ENCODE measurements at places on chromosomes 7 and 10.

- H3K27ac ChIP-seq, result peak overlapping the region; percentile 94
- peak; percentile 63 for DNase-seq
- no peaks in the 10 kb centered on the region for H3K4me1 ChIP-seq
These were observed 58.4 kb downstream of the ZNF467 start for GRCh38 chr7:149714910-149715471.

GRCh38 chr10:74683067-74683466 lies 143.3 kb upstream of the KAT6B start:
- H3K4me1 ChIP-seq, result no peaks in the 10 kb centered on the region
- no peaks in the 10 kb centered on the region for H3K36me3 ChIP-seq
- no peak overlapping the region for H3K27ac ChIP-seq
- no peak for DNase-seq
- H3K27me3 ChIP-seq, result no peaks in the 10 kb centered on the region
- no peak overlapping the region for H3K4me3 ChIP-seq

- H3K36me3 ChIP-seq, result no peaks in the 10 kb centered on the region
- H3K4me1 ChIP-seq, result no peaks in the 10 kb centered on the region
- no peaks in the 10 kb centered on the region for H3K27me3 ChIP-seq
- no peak for DNase-seq
- H3K27ac ChIP-seq, result no peak overlapping the region
These were observed 21.2 kb downstream of the CEP41 start for GRCh38 chr7:130419658-130420057.

DNA sequence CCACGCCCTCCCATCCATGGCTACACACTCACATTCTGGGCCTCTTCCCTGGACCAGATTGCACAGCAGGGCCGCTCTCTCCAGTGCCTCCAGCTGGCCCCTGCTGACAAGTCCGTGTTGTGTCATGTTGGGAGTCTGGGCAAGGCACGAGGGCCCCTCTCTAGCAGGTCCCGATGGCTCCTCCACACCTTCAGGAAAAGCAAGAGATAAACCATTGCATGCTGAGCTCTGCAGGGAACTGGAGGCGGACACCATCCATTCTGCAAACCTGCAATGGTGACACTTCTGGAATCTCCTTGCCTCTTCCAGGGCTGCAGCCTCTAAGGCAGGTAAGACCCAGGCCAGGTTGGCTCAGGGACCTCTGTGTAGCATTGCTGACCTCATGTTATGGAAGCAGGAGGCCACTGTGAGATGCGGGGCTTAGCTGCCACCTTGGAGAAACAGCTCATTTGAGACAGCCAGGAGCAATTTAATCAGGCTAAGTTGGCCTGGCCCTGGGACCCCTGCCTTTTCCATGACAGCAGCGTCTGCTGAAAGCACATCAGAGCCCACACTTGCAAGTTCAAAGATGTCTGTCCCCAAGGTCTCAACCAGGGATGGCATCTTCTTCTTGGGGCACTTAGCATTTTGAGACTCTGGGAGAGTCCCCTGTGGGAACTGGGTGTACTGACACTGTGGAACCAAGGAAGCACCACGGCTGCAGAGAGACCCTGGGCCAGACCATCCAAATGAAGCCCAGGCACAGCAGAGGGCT lies 34.2 kb upstream of the LEP start:
- H3K27me3 ChIP-seq, result peaks cover 6% of the 10 kb centered on the region
- no peak overlapping the region for H3K4me3 ChIP-seq
- no peak overlapping the region for H3K27ac ChIP-seq
- no peaks in the 10 kb centered on the region for H3K4me1 ChIP-seq
- DNase-seq, result no peak

DNA sequence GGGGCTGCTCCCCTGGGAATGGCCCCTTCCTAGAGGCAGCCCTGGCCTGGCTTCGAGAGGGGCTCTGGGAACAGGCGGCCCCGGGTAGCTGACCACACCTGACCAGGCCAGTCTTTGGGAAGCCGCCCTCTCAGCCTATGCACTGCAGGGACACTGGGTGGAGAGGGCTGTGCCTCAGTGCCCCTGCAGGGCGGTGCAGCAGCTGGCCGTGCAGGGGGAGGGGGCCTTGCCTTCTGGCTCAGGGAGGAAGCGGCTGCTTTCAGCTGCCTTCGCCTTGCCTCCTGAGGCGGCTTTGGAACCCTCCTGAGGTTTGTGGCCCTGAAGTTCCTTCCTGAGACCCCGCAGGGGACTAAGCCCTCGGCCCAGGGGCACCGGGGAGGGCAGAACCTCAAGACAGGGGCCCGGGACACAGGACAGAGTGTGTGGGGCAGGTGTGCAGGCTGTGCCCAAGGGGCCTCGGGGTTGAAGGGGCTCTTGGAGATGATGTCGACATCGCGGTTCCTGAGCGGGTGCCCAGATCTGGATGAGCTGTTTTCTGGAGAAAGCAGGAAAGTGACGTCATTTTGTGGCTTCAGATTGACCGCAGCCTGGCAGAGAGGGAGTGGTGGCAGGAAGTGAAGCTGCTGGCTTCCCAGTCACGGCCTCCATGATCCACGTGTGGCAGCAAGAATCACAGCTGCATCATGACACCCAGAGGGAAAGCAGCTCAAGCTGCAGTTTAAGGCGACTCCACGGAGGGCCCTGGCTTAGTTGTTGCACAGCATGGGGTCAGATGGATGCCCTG lies 17.7 kb downstream of the ADAM8 start:
- no peak overlapping the region for H3K4me3 ChIP-seq
- H3K4me1 ChIP-seq, result peaks cover 52% of the 10 kb centered on the region
- H3K27me3 ChIP-seq, result no peaks in the 10 kb centered on the region
- no peaks in the 10 kb centered on the region for H3K36me3 ChIP-seq

DNA sequence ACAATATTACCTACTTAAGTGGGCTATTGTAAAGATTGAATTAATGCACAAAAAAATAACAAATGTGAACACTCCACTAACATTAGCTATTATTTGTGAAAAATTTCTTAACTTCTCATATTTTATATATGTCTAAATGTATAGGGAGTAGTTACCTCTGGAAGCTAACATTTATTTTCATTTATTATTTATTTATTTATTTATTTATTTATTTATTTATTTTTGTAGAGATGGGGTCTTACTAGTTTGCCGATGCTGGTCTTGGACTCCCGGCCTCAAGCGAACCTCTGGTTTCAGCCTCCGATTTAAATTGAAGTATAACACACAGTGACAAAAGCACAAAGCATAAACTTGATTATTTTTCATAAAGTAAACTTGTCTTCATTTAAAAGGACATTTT lies 5.1 kb upstream of the SPOCK2 start:
- no peak overlapping the region for H3K4me3 ChIP-seq
- H3K36me3 ChIP-seq, result peaks cover 8% of the 10 kb centered on the region
- H3K27me3 ChIP-seq, result no peaks in the 10 kb centered on the region
- no peak overlapping the region for H3K27ac ChIP-seq
- peak; percentile 9 for DNase-seq

DNA sequence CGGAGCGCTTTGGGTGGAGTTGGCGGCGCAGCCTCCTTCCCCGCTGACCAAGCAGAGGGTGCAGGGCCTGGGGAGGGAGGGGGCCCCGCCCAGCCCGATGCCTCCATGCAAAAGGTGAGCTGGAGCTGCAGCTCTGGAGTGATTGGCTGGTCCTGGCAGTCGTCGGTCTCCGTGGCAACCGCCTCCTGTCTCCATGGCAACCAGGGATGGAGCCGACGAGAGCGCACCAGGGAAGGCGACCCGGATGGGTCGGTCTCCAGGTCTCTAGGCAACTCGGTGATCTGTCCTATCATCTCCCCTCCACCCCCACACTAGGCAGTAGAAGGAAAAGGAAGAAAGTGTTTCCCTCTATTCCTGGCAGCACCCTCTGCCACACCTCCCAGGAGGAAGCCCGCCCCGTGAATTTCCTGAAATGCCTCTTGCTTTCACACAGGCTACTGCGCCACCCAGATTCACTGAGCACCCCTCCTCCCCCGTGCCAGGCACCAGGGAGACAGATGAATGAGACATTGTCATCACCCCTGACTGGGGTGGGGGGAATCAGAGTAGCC lies 647 bp upstream of the NACAD start:
- peaks cover 17% of the 10 kb centered on the region for H3K4me1 ChIP-seq
- no peaks in the 10 kb centered on the region for H3K27me3 ChIP-seq

GRCh38 chr10:124534231-124534798 lies 72.7 kb downstream of the LHPP start:
- H3K27me3 ChIP-seq, result no peaks in the 10 kb centered on the region
- peaks cover 9% of the 10 kb centered on the region for H3K4me1 ChIP-seq
- H3K27ac ChIP-seq, result no peak overlapping the region
- peak; percentile 68 for DNase-seq
- H3K36me3 ChIP-seq, result no peaks in the 10 kb centered on the region

DNA sequence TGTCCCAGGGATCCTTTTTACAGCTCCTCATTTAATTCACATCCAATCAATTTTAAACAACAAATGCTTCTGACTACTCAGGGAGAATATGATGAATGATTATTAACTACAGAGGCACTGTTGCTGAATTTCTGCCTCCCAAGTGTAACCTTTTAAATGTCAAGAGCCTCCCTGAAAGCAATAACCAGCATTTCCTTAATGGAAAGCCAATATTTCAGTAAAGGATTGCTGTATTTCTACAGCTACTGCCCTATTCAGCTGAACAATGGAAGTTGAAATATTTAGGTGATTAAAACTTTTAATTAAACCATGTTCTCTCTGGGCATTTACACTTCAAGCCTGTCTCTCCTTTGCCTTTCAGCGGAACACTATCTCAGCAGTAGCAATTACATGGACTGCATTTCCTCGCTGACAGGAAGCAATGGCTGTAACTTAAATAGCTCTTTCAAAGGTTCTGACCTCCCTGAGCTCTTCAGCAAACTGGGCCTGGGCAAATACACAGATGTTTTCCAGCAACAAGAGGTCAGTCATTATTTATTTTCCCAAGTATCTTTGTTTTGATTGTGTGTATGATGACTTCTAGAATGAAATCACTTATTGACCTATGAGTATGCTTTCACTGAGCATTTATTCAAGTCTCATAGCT lies 304.7 kb downstream of the BICC1 start:
- no peaks in the 10 kb centered on the region for H3K27me3 ChIP-seq
- no peaks in the 10 kb centered on the region for H3K36me3 ChIP-seq
- H3K4me3 ChIP-seq, result no peak overlapping the region
- H3K27ac ChIP-seq, result no peak overlapping the region
- peaks cover 13% of the 10 kb centered on the region for H3K4me1 ChIP-seq

DNA sequence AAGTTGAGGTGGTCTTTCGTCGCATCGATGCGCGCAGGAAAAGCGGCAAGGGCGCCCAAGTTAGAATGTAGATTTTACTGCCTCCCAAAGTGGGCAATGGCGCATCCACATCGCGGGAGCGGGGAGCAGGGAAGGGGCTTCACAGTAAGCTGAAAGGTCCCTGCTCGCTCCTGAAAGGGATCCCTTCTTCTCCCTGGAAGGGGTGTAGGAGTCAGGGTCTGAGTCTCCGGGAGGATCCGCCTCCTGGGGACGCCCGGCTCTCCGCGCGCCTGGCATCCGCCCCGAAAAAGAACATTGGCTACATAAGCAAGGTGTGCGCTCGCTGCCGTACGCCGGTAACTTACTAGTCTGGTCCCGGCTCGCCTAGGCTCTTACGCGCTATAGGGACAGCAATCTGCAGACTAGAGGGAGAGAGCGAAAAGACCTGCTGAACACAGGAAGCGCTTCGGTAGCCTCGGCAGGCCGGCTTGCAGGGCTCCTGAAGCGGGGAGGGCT lies 804 bp downstream of the UNC5B start:
- peaks cover 57% of the 10 kb centered on the region for H3K4me1 ChIP-seq
- peak overlapping the region; percentile 59 for H3K4me3 ChIP-seq
- peak overlapping the region; percentile 91 for H3K27ac ChIP-seq
- no peaks in the 10 kb centered on the region for H3K27me3 ChIP-seq

GRCh38 chr7:106050002-106050745 lies 61.9 kb downstream of the SYPL1 start:
- DNase-seq, result no peak
- H3K27me3 ChIP-seq, result no peaks in the 10 kb centered on the region
- H3K36me3 ChIP-seq, result no peaks in the 10 kb centered on the region
- no peak overlapping the region for H3K4me3 ChIP-seq
- H3K4me1 ChIP-seq, result no peaks in the 10 kb centered on the region
- H3K27ac ChIP-seq, result no peak overlapping the region

GRCh38 chr7:11376529-11376928 lies 402.9 kb downstream of the PHF14 start:
- H3K4me1 ChIP-seq, result no peaks in the 10 kb centered on the region
- H3K4me3 ChIP-seq, result no peak overlapping the region
- no peaks in the 10 kb centered on the region for H3K36me3 ChIP-seq
- no peak for DNase-seq

GRCh38 chr10:20088061-20088701 lies 271.9 kb downstream of the PLXDC2 start:
- no peaks in the 10 kb centered on the region for H3K36me3 ChIP-seq
- no peaks in the 10 kb centered on the region for H3K27me3 ChIP-seq
- H3K4me1 ChIP-seq, result peaks cover 5% of the 10 kb centered on the region
- no peak for DNase-seq

GRCh38 chr7:95772298-95772770 lies at the start of gene DYNC1I1:
Gene DYNC1I1, plus strand, starts transcription at chr7:95772554. Its CDS starts 32,176 bp downstream, at chr7:95804730.
- H3K4me3 ChIP-seq, result peak within 1 kb of the TSS; percentile 76
- H3K36me3 ChIP-seq, result no peaks in the 10 kb centered on the region
- DNase-seq, result peak; percentile 66
- no peaks in the 10 kb centered on the region for H3K27me3 ChIP-seq
- peaks cover 8% of the 10 kb centered on the region for H3K4me1 ChIP-seq

DNA sequence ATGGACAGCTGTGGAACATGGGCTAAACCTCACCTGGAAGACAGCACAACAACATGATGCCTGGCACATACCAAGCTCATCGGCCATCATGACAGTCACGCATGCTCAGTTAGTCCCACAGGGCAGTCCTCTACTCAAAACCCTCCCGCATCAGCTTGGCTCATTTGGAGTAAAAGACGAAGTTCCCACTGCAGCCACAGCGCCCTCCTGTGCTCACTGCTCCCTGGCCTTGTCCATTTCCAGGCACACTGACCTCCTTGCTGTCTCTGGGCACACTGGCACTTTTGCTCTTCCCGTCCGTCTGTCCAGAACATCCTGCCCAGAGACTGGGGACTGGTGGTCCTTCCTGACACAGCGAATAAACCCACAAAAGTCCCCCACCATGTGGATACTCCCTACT lies 66.2 kb downstream of the LARP4B start:
- peaks cover 37% of the 10 kb centered on the region for H3K4me1 ChIP-seq
- H3K36me3 ChIP-seq, result peaks cover 19% of the 10 kb centered on the region
- H3K27me3 ChIP-seq, result no peaks in the 10 kb centered on the region
- no peak overlapping the region for H3K27ac ChIP-seq
- no peak overlapping the region for H3K4me3 ChIP-seq

- no peak overlapping the region for H3K27ac ChIP-seq
- H3K36me3 ChIP-seq, result no peaks in the 10 kb centered on the region
- H3K4me3 ChIP-seq, result no peak overlapping the region
- DNase-seq, result peak; percentile 9
- H3K4me1 ChIP-seq, result no peaks in the 10 kb centered on the region
These were observed 52.1 kb upstream of the TMEM72 start for GRCh38 chr10:44858988-44859387.

- peaks cover 6% of the 10 kb centered on the region for H3K4me1 ChIP-seq
- no peak for DNase-seq
- no peak overlapping the region for H3K27ac ChIP-seq
- H3K4me3 ChIP-seq, result no peak overlapping the region
- no peaks in the 10 kb centered on the region for H3K36me3 ChIP-seq
These were observed 207.1 kb upstream of the NFE2L3 start for GRCh38 chr7:25944777-25945515.

DNA sequence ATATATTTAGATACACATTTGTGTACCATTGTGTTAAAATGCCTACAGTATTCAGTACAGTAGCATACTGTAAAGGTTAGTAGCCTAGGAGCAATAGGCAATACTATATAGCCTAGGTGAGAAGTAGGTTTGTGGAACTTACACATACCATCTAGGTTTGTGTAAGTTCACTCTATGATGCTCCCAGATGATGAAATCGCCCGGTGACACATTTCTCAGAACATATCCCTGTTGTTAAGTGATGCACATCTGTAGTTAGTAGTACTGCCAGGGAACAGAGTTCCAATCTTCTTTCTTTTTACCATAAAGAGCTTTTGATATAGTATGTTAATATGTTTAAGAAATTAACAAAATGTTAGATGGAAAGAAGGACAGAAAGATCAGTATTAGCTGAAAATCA lies 138.2 kb downstream of the SNX13 start:
- H3K4me3 ChIP-seq, result no peak overlapping the region
- peaks cover 33% of the 10 kb centered on the region for H3K36me3 ChIP-seq
- H3K27me3 ChIP-seq, result no peaks in the 10 kb centered on the region
- DNase-seq, result no peak
- no peak overlapping the region for H3K27ac ChIP-seq
